Upper lobe of left lung (tissue), 6 donors: ENCODE measurements at places on chromosomes 11 and 22. TPM values are rescaled to one million over a fixed set of nuclear protein-coding genes. Genes with fewer than 3 reads are reported as not detected.
A peak's percentile ranks its signal among the peaks of the same experiment; 100 is the strongest.

DNA sequence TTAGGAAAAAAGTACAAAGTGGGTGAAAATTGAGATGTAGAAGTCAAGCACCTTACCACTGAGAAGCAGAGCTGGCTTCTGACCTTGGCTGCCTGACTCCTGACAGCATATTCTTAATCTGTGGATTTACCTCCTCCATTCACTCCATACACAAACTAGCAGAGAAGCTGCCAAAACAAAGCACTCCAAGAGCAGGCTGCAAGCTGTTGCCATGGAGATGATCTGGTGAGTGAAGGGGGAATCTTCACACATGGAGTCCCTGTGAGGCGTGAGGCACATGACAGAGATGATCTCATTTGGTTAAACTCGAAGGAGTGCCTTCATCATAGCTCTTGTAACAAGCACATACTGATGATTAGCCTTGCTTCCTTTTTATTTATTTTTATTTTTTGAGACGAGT, 16.1 kb downstream of the COMMD9 start:
- no peak overlapping the region for H3K4me3 ChIP-seq
- H3K36me3 ChIP-seq, result peaks cover 47% of the 10 kb centered on the region
- no peak overlapping the region for H3K27ac ChIP-seq
- H3K4me1 ChIP-seq, result no peaks in the 10 kb centered on the region

DNA sequence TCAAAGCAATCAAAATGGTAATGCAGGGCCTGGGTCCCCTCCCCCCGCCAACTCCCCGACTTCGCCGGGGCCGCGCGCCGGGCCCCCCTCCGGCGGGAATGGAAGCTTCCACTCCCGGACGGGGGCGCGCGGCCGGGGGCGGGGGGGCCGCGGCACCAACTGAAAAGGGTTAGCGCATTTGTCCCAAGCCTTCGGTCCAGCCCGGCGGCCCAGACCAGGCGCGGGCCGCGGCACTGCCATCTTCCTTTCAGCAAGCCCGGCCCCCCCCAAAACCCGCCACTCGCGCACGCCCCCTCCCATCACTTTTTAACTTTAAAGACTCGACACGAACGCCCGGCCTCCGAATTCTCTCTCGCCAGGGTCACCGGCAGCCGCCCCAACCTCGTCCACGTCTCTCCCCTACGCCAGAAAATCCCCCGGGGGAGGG, 2.8 kb downstream of the PHF21B start:
- peaks cover 40% of the 10 kb centered on the region for H3K27me3 ChIP-seq
- no peak for DNase-seq
- peak overlapping the region; percentile 47 for H3K27ac ChIP-seq
- peak overlapping the region; percentile 39 for H3K4me3 ChIP-seq
- H3K4me1 ChIP-seq, result peaks cover 41% of the 10 kb centered on the region

- H3K27me3 ChIP-seq, result no peaks in the 10 kb centered on the region
- no peaks in the 10 kb centered on the region for H3K36me3 ChIP-seq
- H3K27ac ChIP-seq, result no peak overlapping the region
- no peak overlapping the region for H3K4me3 ChIP-seq
Observed at GRCh38 chr11:1171223-1171984, 13.7 kb downstream of the MUC5AC start.

- no peak for DNase-seq
- H3K4me3 ChIP-seq, result no peak overlapping the region
- no peaks in the 10 kb centered on the region for H3K4me1 ChIP-seq
- H3K27ac ChIP-seq, result no peak overlapping the region
Observed at GRCh38 chr11:77669848-77670511, 32.4 kb upstream of the CLNS1A start.

- H3K4me1 ChIP-seq, result peaks cover 12% of the 10 kb centered on the region
- no peaks in the 10 kb centered on the region for H3K36me3 ChIP-seq
- peak overlapping the region; percentile 59 for H3K4me3 ChIP-seq
- no peak overlapping the region for H3K27ac ChIP-seq
Observed at GRCh38 chr22:50481045-50481439, 301 bp upstream of the ADM2 start.

- H3K36me3 ChIP-seq, result peaks cover 10% of the 10 kb centered on the region
- H3K4me1 ChIP-seq, result peaks cover 14% of the 10 kb centered on the region
- H3K27ac ChIP-seq, result peak overlapping the region; percentile 62
- peak; percentile 88 for DNase-seq
- H3K27me3 ChIP-seq, result no peaks in the 10 kb centered on the region
Observed at GRCh38 chr11:64809781-64810241, 540 bp downstream of the MEN1 start.

GRCh38 chr22:19118329-19118880, 3.8 kb downstream of the DGCR2 start:
- H3K27me3 ChIP-seq, result no peaks in the 10 kb centered on the region
- H3K27ac ChIP-seq, result no peak overlapping the region
- peaks cover 62% of the 10 kb centered on the region for H3K4me1 ChIP-seq
- H3K36me3 ChIP-seq, result no peaks in the 10 kb centered on the region
- H3K4me3 ChIP-seq, result no peak overlapping the region

- H3K4me3 ChIP-seq, result no peak overlapping the region
- DNase-seq, result no peak
- no peak overlapping the region for H3K27ac ChIP-seq
- H3K27me3 ChIP-seq, result no peaks in the 10 kb centered on the region
- H3K4me1 ChIP-seq, result no peaks in the 10 kb centered on the region
Observed at GRCh38 chr11:45391168-45391850, 105.2 kb upstream of the SYT13 start.

DNA sequence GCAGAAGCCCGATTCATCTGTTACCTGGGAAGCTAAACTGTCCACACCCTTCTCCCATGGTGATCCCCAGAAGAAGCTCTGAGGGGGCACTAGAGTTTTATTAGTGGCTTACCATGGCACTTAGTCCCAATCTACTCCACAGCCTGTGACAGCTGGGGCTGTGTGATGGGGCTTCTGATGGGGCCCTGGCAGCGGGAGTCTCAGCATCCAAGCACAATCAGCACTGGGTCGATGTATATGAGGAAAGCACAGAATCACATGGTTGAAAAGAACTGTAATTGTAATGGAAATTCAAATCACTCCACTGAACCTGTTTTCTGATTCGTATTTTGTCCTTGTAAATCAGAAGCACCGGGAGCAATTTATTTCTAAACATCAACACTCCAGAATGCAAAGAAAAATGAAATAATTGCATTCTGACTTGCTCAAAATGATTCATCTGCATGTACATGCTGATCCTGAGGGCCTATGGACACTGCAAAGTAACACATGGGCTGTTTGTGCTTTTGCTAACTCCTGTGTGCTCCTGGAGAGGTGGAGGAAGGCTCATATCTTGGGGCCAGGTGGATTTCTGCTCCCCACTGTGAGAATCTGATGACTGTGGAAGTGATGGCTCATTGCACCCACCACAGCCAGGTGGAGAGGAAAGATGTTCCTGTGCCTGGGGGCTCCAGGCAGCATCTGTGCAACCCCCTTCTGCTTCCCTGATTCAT, 203.0 kb downstream of the KIRREL3 start:
- no peaks in the 10 kb centered on the region for H3K4me1 ChIP-seq
- H3K36me3 ChIP-seq, result no peaks in the 10 kb centered on the region
- H3K4me3 ChIP-seq, result no peak overlapping the region
- H3K27me3 ChIP-seq, result no peaks in the 10 kb centered on the region
- no peak overlapping the region for H3K27ac ChIP-seq
- no peak for DNase-seq

GRCh38 chr11:62169448-62169847, 20.6 kb upstream of the SCGB1D1 start:
- no peaks in the 10 kb centered on the region for H3K4me1 ChIP-seq
- H3K36me3 ChIP-seq, result no peaks in the 10 kb centered on the region
- H3K27ac ChIP-seq, result no peak overlapping the region
- no peaks in the 10 kb centered on the region for H3K27me3 ChIP-seq

- H3K27me3 ChIP-seq, result no peaks in the 10 kb centered on the region
- no peak overlapping the region for H3K27ac ChIP-seq
Observed at GRCh38 chr11:8242499-8243280, 21.0 kb downstream of the LMO1 start.

DNA sequence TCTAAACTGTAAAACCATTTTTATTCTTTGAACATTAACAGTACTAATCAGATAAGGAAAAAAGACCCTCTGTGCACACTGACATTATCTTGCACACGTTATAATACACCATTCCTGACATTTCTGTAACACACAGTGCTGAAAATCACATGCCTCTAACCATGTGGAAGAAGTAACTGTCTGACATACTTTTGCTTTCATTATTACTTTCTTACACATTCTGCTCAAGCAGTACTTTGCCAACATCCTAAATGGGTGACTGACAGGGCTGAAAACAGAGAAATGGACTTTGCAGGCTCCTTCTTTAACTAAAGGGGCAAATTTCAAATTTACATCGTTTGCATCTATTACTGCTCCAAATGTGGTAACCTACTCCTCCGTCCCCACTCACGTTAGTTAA, 22.8 kb upstream of the TP53AIP1 start:
- no peak overlapping the region for H3K27ac ChIP-seq
- H3K27me3 ChIP-seq, result no peaks in the 10 kb centered on the region
- H3K4me3 ChIP-seq, result no peak overlapping the region
- H3K36me3 ChIP-seq, result peaks cover 13% of the 10 kb centered on the region
- no peak for DNase-seq
- peaks cover 14% of the 10 kb centered on the region for H3K4me1 ChIP-seq

- peaks cover 39% of the 10 kb centered on the region for H3K4me1 ChIP-seq
- peaks cover under 1% of the 10 kb centered on the region for H3K36me3 ChIP-seq
- peak; percentile 95 for DNase-seq
Observed at GRCh38 chr22:20080445-20080775, 369 bp downstream of the DGCR8 start.

- H3K27ac ChIP-seq, result no peak overlapping the region
- no peak overlapping the region for H3K4me3 ChIP-seq
- no peaks in the 10 kb centered on the region for H3K36me3 ChIP-seq
- H3K4me1 ChIP-seq, result no peaks in the 10 kb centered on the region
- no peak for DNase-seq
Observed at GRCh38 chr11:27119396-27119795, 78.8 kb downstream of the BBOX1 start.

- peaks cover 10% of the 10 kb centered on the region for H3K4me1 ChIP-seq
- H3K36me3 ChIP-seq, result no peaks in the 10 kb centered on the region
- no peak for DNase-seq
- H3K27ac ChIP-seq, result no peak overlapping the region
Observed at GRCh38 chr22:46824980-46825544, 62.6 kb downstream of the TBC1D22A start.

DNA sequence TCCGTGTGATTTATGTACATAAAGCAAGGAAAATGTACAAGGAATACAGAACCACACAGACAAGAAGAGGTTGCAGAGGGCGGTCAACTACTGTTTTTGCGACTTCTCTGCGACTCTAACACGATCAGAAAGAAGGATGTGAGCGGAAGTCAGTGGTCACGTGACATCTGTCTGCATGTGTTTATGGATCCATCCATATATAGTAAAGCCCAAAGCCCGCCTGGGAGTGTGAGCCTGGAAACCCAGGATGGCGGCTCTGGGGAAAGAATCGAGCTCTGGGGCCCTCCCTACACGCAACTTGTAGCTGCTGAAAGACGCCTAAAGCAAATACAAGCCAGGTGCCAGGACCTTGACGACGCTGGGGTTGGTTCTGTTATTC, 8.8 kb downstream of the OSBPL5 start:
- peak overlapping the region; percentile 46 for H3K27ac ChIP-seq
- H3K27me3 ChIP-seq, result no peaks in the 10 kb centered on the region
- peaks cover 59% of the 10 kb centered on the region for H3K4me1 ChIP-seq
- peak; percentile 50 for DNase-seq

DNA sequence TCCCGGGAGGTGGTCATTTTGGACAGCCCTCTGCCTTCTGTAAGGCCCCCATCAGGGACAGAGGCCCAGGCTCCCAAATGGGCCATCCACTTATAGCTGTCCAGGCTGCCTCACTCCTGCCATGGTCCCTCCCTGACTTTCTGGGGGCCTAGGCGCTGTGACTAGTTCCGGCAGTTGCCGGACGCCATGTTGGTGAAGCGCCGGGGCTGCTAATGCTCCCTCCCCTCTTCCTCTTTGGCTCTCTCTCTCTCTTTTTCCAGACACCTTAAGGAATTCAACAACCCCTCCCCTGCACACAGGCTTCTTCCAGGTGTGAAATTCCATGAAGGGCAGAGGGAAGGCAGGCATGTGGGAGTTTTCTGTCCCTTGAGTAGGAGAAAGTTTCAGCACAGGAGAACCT, 445.6 kb downstream of the SOX6 start:
- no peak for DNase-seq
- H3K36me3 ChIP-seq, result no peaks in the 10 kb centered on the region
- no peaks in the 10 kb centered on the region for H3K4me1 ChIP-seq
- H3K4me3 ChIP-seq, result no peak overlapping the region

GRCh38 chr11:17631702-17632365, 84.8 kb downstream of the OTOG start:
- H3K36me3 ChIP-seq, result no peaks in the 10 kb centered on the region
- H3K27me3 ChIP-seq, result no peaks in the 10 kb centered on the region
- DNase-seq, result no peak
- H3K4me3 ChIP-seq, result no peak overlapping the region
- no peaks in the 10 kb centered on the region for H3K4me1 ChIP-seq

DNA sequence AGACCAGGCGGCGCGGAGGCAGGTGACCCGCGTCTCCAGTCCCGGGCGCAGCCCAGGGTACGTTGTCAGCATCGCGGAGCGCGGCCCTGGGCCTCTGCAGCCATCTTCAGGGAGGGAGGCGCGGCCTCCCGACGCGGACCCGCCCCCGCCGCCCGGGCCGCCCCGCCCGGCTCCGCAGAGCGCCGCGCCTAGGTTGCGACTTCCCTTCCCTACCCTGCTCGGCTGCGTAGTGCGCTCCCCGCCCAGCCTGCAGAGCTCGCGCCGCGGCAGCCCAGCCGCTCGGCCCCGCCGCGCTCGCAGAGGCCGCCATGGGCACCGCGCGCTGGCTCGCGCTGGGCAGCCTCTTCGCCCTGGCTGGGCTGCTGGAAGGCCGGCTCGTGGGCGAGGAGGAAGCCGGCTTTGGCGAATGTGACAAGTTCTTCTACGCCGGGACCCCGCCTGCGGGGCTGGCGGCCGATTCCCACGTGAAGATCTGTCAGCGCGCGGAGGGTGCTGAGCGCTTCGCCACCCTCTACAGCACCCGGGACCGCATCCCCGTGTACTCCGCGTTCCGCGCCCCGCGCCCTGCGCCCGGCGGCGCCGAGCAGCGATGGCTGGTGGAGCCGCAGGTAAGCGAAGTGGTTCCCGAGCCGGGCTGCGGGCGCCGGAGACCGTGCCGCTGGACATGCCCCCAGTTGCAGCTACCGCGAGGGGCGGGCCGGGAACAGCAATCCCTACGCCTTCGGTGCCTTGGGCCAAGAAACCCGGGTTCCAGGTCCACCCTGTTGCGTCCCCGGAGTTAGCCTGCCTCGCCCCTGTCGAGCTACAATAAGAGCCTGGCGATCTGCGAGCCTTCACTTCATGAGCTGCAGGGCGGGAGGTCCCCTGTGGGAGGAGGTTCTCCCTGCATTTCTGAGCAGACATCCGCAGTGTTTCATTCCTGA, at the start of gene ENDOD1:
Gene ENDOD1, plus strand, starts transcription at position 227 of the 923 bp plus-strand sequence. Its CDS starts 82 bp downstream, at position 309.
- peak; percentile 97 for DNase-seq
- H3K4me3 ChIP-seq, result peak within 1 kb of the TSS; percentile 96
- no peaks in the 10 kb centered on the region for H3K27me3 ChIP-seq
- H3K36me3 ChIP-seq, result no peaks in the 10 kb centered on the region
- peak within 1 kb of the TSS; percentile 95 for H3K27ac ChIP-seq

LRP4 gene
- total RNA-seq, result 5.2 TPM

CBLIF gene
- not detected for total RNA-seq

RTN4RL2 gene
- total RNA-seq, result 1.1 TPM

SCGB2A2 gene
- total RNA-seq, result not detected

PHF21B gene
- 0.24 TPM for total RNA-seq

HTR3A gene
- not detected for total RNA-seq

VSIG10L2 gene
- not detected for total RNA-seq

OR52N4 gene
- 0.20 TPM for total RNA-seq
